ENCODE measurements at places on chromosomes 2 and 18.

GRCh38 chr2:120430957-120431356 is 85.0 kb downstream of the INHBB start:
- DNase-seq, result no peak

DNA sequence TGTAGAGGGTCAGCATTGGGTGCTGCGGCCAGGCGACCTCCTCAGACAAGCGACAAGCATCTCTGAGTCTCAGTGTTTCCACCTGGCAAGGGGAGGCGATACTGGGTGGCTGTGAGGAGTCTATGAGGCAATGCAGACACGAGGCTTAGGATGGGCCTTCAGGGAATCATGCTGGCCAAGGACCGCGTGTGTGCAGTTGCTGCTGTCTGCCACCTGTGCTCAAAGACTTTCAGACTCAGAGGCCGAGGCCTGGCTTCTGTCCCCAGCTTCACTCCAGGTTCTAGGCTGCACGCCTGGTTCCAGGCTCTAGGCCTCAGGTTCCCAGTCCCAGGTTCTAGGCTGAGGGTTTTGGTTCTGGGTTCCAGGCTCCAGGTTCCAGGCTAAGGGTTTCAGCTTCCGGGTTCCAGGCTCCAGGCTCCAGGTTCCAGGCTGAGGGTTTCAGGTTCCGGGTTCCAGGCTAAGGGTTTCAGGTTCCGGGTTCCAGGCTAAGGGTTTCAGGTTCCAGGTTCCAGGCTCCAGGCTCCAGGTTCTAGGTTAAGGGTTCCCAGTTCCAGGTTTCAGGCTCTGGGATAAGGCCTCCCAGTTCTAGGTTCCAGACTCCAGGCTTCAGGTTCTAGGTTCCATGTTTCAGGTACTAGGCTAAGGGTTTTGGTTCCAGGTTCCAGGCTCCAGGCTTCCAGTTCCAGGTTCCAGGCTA is 14.8 kb downstream of the LRRFIP1 start:
- no peak for DNase-seq

- DNase-seq, result no peak
Measured at GRCh38 chr2:128028668-128029054, 802 bp upstream of the SAP130 start.

- no peak for DNase-seq
Measured at GRCh38 chr18:57062178-57062577, 84.7 kb upstream of the BOD1L2 start.

DNA sequence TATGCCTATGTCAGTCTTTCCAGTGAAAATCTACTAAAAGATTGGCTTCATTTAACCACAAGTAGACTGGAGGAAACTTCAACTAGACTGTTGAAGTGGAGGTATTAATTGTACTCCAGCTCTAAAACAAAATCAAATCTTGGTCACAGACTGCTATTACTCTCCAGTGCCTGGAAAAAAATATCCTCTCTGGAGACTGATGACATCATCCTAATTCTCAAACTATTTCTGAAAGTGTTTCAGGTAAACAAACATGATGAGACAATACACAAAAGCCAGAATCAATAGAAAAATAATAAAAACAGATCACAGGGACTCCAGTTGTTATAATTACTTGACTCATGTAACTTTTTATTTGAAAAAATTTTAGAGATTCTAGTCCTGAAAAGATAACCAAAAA is 87.7 kb upstream of the MYO3B start:
- DNase-seq, result no peak

- DNase-seq, result no peak
Measured at GRCh38 chr2:103135679-103136078, 373.8 kb downstream of the TMEM182 start.

GRCh38 chr2:205139822-205140463 is 542.4 kb upstream of the NRP2 start:
- no peak for DNase-seq

GRCh38 chr2:218329027-218329825 is 27.4 kb upstream of the CATIP start:
- no peak for DNase-seq

DNA sequence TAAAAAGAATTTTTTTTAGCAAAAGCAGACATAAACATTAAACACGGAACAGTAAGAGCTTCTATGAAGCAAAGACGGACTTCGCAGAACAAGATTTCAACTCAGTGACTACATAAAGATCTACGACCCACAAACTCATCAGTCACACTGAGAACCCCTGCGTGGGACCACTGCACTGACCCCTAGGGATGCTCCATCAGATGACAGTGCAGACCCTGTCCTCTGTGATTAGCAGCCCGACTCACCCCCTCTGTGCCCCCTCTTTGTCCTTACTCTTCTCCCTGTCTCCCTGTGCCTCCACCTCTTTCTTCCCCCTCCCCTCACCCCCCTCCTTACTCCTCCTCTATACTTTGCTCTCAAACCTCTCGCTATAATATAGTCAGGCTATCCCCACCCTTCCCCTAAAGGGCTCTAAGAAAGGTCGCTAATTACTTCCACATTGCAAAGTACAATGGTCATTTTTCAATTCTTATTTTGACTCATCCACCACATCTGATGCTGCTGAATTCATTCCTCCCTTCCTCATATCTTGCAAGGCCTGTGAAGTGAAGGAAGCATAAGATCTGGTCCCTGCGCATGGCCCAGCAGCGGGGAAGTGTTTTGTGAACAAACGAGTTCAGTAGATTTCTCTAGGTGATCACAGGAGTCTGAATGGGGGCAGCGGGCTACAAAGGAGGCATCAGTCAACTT is 89.3 kb downstream of the CABYR start:
- no peak for DNase-seq

GRCh38 chr18:33446604-33447003 is 6.1 kb upstream of the CCDC178 start:
- no peak for DNase-seq

GRCh38 chr2:605674-606608 is 71.3 kb downstream of the TMEM18 start:
- DNase-seq, result no peak

DNA sequence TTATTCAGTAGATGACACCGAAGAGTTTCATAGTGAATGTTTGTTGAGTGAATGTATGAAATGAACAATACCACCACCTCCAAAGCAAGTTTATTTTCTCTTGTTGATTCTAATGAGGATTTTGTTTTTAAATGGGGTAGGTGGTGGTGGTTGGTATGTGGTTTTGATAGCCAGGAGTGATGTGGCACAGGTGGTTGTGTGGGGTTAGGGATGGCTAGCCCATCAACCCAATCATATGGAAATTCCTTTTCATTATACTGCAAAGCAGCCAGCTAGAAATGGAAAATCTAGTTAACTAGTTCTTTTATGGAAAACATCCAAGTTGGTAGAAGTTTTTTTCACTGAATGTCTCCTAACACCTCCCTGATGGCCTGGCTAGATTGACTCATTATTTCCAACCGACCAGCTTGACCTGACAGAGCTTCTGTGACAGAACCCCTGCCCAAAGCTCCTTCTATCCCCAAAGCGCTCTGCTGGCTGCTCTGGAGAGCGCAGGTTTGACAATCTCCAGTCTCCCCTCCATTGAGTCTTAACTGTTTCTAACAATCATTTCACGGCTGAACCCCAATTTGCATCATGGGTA is 376.9 kb downstream of the MTX2 start:
- no peak for DNase-seq

- no peak for DNase-seq
Measured at GRCh38 chr2:69994166-69994565, 32.7 kb upstream of the ASPRV1 start.

- no peak for DNase-seq
Measured at GRCh38 chr18:23743733-23744333, 54.6 kb downstream of the LAMA3 start.

- no peak for DNase-seq
Measured at GRCh38 chr18:37341473-37342086, 224.0 kb downstream of the CELF4 start.

GRCh38 chr2:172256886-172257285 is 154.2 kb upstream of the DLX2 start:
- no peak for DNase-seq

GRCh38 chr2:217857624-217858506 is 144.9 kb downstream of the TNS1 start:
- no peak for DNase-seq

GRCh38 chr2:71797035-71797810 is 343.9 kb downstream of the DYSF start:
- no peak for DNase-seq

- DNase-seq, result peak; percentile 40
Measured at GRCh38 chr2:70861777-70862625, 26.4 kb upstream of the CD207 start.

- DNase-seq, result no peak
Measured at GRCh38 chr2:85134896-85135659, 1.9 kb downstream of the TCF7L1 start.

DNA sequence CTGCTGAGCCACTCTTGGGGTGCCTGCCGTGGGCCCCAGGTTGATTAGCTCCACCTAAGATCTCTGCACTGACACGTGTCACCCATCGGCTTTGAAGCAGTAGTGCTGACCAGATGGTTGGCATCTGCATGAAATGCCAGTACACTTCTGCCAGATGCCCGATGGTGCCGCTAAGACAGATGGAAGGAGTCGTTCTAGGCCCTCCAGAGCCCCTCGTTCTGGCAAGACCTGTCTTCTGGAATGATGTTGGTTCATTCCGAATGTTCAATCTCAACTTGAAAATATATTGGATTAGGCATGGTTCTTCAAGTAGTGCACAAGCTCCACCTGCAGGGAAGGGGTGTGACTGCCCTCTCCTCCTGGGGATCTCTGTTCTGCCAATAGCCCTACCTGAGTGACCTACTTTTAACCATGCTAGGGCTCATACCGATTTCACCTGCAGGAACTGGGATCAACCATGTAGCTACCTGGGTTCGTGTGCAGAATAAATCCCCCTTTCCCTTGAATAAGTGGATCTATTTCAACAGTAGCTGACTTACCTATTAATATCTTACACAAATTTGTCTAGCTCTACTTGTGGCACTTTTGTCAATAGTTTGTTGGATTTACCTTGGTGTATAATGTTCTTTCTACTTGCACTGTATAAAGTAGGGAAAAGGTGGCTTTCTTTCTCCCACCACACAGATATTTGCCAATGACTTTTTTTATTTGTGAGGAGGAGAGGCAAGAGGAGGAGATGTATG is 342.6 kb downstream of the CTNNA2 start:
- DNase-seq, result no peak

DNA sequence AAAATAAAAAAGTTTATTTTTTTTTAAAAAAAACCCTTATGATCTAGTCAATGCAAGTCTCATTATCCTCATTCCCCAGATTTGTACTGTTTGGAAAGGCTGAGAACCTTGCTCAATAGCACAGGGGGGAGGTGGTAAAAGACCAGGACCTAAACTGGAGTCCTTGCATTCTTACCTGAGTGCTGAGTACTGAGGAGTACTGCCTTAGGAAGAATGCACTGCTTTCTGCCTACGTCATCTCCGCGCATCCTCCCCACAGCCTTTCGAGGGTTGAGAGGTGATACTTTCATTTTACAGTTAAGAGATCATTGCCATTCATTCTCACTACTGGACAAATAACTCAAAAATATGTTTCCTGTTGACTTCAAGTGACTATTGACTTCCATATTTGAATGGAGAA is 73.8 kb downstream of the MAP3K20 start:
- DNase-seq, result peak; percentile 22

GRCh38 chr2:161480123-161480522 is 64.0 kb downstream of the TBR1 start:
- no peak for DNase-seq

GRCh38 chr2:143513081-143513480 is 383.9 kb downstream of the ARHGAP15 start:
- peak; percentile 1 for DNase-seq

DNA sequence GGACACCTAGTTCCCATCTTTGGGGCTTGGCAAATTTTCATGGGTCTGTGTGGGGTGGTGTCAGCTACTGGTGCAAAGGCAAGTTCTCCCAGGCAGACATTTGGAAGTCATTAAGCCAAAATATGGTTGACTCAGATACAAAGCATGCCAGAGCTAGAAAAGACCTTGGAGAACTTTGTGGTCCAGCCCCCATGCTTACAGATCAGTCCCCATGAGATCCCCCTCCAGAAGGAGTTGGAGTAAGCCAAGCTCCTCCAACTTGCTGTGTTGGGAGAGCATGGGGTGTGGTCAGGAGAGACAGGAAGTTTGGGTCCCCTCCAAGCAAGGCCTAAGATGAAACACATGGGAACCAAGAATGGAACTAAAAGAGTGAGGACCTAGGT is 224.5 kb downstream of the CYP26B1 start:
- no peak for DNase-seq

DNA sequence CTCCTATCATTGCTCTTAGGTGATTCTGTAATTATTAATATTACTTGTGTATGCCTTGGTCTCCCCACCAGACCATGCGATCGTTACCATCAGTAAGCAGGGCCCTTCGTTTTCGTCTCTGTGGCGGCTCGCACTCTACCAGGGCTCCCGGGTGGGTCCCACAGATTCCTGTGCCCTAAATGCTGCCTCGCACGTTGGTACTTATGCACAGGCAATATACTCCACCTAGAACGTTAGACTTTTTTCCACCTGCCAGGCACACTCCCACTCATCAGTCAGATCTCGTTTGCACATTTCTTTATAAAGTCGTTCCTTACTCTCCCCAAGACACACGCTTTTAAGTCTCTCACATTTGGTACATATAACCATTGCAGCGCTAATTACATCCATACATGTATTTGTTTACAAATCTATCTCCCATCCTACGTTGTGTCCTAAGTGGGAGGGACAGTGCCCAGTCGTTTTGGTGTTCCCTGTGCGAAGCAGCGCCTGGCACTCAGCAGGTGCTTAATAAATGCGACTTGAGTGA is 901 bp downstream of the FEZ2 start:
- no peak for DNase-seq

DNA sequence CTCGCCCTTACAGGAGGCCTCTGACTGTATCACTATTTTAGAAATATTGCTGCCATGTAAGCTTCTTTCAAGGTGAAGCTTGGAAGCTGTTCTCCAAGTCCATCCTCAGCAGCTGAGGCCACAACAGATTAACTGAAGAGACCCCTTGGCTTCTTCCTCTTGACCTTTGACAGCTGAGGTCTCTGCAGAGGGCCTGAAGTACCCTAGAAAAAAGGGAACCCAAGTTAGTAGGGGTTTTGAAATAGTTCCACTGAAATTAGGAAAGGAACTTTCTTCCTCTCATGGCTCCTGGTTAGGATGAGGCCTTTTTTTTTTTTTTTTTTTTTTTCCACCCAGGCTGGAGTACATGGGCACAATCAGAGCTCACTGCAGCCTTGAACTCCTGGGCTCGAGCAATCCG is 15.5 kb upstream of the IHH start:
- DNase-seq, result no peak

GRCh38 chr18:70380915-70381896 is 92.4 kb downstream of the SOCS6 start:
- no peak for DNase-seq

DNA sequence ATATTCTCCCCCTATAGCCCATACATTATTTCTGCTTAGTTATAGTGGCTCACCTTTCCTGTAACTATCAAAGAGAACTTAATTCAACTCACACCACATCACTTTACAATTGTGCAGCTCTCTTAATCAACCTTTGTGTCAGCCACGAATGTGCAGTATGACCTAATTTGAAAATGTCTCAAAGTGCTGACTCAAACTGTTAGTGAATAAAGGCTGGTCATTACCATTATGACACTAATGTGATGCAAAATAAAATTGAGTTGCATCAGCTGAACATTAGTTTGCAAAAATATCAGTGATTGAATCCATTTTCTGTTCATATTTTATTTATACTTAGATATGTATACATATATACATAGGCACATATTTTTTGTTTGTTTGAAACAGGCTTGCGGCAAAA is 251.8 kb downstream of the MEIS1 start:
- no peak for DNase-seq
